ENCODE measurements at places on chromosomes 2 and 18.
A peak's percentile ranks its signal among the peaks of the same experiment; 100 is the strongest.

DNA sequence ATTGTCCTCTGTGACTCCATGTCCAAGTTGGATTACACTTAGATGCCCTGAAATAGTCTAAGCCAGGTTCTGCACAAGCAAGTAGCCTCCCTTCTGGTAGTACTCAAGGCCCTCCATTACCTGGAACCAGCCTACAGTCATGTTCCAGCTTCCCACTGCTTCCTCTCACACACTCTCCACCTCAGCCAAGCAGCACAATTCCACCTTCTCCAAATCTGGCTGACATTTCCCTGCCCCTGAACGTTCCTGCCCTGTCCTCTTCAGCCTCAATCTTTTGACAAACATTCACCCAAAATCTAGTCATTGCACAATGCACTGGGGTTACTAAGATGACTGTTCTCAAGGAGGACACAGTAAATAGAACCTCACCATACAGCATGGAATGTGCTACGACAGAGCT, 95.3 kb upstream of the KLHL29 start:
- no peak for DNase-seq

- DNase-seq: no peak
These were observed 37.9 kb downstream of the RBBP8 start for GRCh38 chr18:22971038-22971437.

- DNase-seq: no peak
These were observed 28.4 kb downstream of the ACYP2 start for GRCh38 chr2:54143780-54144179.

DNA sequence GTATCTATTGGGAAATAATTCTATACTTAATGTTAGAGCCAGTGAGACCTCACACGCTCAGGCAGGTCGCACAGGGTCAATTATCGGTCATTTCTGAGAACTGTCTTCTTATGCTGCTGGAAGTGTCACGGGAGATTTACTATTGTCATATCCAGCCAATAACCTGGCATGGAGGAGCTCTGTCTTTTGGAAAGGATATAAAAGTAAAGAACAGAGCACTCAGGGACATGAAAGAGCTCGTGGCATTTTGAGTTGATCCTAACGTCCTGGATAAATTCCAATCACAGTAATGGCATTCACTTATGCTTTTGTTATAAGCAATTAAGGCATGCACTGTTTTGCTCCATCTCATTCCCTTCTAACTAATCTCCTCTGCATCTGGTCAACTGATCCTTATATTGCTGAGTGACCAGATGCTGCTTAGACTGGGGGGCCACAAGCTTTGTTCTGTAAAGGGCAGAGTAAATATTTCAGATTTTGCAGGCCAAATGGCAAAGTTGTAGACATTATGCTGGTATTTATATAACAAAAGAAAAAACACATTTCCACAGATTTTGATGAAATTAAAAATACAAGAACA, 453.5 kb upstream of the SMIM21 start:
- no peak for DNase-seq

GRCh38 chr18:23888881-23889280, 125.7 kb upstream of the TTC39C start:
- no peak for DNase-seq

- peak; percentile 15 for DNase-seq
These were observed 130.5 kb upstream of the SLC1A4 start for GRCh38 chr2:64858541-64859311.

DNA sequence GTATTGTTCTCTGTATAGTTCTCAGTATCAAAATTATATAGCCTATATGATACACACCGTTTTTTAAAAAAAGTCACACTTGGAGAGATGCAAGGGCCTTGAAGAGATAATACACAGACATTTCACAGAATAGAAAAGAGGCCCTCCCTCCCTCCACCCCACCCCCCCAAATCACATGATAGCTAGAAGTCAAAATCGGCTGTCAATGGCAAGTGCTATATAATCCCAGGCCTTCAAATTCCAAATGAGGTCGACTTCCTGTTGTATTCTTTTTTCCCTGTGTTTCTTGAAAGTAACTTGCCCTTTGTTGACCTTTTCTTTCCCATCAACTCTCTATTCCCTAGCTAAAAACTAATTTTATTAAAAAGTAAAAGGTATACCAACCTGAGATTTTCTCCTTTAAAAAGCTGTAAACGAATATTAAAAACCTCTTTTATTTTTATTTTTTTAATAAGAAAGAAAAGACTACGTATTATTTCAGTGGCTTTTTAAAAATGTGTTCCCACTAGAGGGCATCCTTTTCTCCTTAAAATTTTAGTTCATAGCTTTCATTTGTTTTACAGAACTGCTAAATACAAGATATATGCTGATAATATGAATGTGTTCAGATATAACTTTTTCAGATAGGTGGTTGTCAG, 46.6 kb downstream of the KCMF1 start:
- DNase-seq: peak; percentile 23

DNA sequence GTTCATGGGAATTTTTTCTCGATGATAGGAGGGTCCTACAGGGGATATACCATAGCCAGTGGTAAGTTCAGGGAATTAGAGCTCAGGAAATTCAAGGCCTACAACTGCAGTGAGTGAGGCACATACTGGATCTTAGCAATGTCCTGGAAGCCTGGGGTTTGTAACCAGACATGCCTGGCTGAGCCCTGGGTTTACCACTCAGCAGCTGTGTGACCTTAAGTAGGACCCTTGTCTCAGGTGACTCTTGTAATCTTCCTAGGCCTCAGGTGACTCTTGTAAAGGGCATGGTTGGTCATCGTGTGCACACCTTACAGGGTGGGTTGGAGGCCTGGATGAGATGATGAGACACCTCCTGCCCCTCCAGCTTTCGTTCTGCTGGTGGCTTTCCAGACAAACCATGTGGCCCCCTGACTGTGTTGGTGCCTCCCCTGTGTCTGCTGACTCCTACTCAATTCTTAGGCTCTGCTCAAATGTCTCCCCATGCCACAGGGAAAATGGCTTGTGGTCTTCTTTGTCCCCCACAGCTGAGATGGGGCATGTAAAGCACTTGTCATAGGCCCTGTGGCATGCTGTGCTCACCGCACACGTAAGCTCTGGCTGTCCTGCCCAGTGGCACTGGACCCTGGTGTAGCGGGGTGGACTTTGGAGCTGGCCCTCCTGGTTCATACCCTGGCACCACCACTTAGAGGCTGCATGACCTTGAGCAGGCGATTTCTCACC, 94.1 kb downstream of the FHOD3 start:
- no peak for DNase-seq

GRCh38 chr2:169107645-169108044, 38.3 kb downstream of the DHRS9 start:
- no peak for DNase-seq

DNA sequence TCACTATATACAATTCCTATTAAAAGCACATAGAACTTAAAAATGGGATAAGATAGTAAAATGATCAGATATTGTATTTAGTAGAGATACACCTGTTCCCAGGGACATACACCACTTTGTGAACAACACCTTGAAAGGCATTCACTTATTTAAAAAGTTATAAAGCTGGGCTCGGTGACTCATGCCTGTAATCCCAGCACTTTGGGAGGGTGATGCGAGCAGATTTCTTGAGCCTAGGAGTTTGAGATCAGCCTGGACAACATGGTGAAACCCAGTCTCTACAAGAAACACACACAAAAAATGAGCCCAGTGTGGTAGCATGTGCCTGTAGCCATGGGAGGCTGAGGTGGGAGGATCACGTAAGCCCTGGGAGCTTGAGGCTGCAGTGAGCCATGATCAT, 90.9 kb downstream of the RAPGEF4 start:
- DNase-seq: no peak

- DNase-seq: no peak
These were observed 95.8 kb downstream of the PTPRM start for GRCh38 chr18:7662866-7663265.

DNA sequence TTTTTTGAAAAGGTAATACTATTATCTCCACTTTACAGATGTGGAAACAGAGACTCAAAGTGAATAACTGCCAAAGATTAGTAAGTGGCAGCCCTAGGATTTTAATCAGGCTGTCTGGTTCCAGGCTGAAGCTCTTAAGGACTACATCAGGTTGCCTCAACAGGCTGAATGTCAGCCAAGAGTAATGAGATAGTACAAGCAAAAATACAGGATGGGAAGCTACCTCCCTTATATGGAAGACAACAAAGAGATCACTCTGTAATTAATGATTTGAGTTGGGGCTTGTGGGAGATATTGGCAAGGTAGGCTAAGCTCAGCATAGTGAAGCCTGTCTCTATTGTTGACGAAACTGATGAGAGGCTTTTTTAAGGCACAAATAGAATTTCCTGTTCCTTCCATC, 323.1 kb downstream of the KCNJ3 start:
- DNase-seq: no peak
